ENCODE measurements at places on chromosomes 4 and X.

DNA sequence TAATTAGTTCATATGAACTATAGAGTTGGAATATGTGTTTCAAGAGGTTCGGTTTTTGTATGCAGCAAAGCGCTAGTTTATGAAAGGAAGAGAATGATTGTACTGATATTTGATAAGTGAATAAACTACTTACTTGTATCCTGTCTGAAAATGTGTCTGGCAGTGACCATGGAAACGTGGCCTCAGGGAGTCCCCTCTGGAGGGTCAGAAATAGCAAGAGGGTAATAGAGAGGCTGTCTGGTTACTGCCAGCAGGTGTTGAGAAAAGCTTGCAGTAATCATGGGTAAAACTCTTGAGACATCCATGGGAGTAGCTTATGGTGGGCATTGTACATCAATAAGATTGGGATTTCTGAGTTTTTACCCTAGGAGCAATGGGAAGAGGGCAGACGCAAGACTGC, 77.1 kb downstream of the DCLK2 start:
- DNase-seq: no peak

DNA sequence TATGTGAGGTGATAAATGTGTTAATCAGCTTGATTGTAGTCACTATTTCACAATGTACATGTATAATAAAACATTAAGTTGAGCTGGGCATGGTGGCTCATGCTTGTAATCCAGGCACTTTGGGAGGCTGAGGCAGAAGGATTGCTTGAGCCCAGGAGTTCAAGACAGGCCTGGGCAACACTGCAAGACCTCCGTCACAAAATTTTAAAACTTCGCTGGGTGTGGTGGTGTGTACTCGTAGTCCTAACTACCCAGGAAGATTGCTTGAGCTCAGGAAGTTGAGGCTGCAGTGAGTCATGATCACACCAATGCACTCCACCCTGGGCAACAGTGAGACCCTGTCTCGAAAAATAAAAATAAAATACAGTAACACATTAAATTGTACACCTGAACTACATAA, 20.1 kb downstream of the LYAR start:
- DNase-seq: no peak

- no peak for DNase-seq
Observed at GRCh38 chr4:67550857-67551256, 5.6 kb upstream of the CENPC start.

GRCh38 chrX:152601848-152602616, 35.7 kb upstream of the GABRQ start:
- no peak for DNase-seq

- DNase-seq: no peak
Observed at GRCh38 chrX:53294024-53294648, 12.8 kb upstream of the IQSEC2 start.

- DNase-seq: no peak
Observed at GRCh38 chr4:185318679-185319078, 77.0 kb downstream of the LRP2BP start.

DNA sequence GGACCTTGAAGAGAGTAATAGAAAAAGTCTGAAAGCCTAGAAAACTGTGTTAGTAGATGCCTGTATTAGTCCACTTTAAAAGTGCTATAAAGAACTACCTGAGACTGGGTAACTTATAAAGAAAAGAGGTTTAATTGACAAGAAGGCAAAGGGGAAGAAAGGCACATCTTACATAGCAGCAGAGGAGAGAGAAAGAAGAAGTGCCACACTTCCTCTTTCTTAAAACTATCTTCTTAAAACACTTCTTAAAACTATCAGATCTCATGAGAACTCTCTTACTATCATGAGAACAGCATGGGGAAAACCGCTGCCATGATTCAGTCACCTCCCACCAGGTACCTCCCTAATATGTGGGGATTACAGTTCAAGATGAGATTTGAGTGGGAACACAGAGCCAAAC, 18.8 kb upstream of the COL25A1 start:
- no peak for DNase-seq

DNA sequence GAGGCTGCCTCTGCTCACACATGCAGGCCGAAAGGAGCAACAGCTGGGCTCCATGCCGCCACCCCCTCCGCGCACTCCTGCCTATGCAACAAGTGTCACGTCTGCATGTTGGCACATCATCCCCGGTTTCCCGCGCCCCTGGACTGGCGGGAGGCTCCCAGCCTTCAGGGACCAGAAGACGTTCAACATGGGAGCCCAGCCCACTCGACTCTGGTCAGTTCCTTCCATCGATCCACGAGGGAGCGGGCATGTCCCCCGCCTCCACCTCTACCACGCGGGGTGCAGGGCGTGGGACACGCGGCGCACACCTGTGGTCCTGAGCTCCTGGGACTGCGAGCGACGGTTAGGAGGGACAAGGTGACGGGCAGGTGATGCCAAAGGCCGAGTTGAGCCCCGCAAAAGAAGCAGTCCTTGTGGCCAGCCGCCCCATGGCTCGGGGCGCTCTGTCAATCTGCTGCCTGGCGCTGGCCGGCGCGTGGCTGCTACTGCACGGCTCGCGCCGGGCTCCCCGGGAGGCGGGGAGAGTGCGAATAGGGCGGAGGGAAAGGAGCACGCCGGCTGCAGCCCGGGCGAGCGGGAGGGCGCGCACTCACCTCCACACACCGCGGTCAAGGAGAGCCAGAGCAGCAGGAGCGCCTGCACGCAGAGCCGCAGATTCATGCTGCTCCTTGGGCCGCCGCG, 645 bp downstream of the APLN start:
- peak; percentile 33 for DNase-seq

GRCh38 chr4:147236806-147237205, 244.1 kb upstream of the EDNRA start:
- DNase-seq: no peak

GRCh38 chrX:68570598-68570997, 71.7 kb downstream of the YIPF6 start:
- no peak for DNase-seq

DNA sequence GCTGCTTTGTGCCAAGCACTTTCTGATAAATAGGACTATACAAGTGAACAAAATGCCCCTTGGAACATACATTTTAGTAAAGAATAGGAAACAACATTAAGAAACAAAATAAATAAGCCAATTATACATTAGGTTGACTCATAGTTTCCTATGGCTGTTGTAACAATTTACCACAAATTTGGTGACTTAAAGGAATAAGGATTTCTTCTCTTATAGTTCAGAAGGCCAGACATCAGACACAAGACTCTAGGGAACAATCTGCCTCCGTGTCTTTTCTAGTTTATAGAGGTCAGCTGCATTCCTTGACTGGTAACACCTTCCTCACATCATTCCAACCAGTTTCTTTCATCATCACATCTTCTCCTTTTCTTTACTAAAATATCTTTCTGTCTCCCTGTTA, 235.9 kb upstream of the PCDH18 start:
- no peak for DNase-seq

- DNase-seq: no peak
Observed at GRCh38 chr4:57020467-57021101, 41.9 kb downstream of the POLR2B start.

GRCh38 chrX:108033890-108034289, 11.0 kb upstream of the VSIG1 start:
- no peak for DNase-seq

GRCh38 chrX:23790155-23790497, 7.2 kb downstream of the SAT1 start:
- no peak for DNase-seq

DNA sequence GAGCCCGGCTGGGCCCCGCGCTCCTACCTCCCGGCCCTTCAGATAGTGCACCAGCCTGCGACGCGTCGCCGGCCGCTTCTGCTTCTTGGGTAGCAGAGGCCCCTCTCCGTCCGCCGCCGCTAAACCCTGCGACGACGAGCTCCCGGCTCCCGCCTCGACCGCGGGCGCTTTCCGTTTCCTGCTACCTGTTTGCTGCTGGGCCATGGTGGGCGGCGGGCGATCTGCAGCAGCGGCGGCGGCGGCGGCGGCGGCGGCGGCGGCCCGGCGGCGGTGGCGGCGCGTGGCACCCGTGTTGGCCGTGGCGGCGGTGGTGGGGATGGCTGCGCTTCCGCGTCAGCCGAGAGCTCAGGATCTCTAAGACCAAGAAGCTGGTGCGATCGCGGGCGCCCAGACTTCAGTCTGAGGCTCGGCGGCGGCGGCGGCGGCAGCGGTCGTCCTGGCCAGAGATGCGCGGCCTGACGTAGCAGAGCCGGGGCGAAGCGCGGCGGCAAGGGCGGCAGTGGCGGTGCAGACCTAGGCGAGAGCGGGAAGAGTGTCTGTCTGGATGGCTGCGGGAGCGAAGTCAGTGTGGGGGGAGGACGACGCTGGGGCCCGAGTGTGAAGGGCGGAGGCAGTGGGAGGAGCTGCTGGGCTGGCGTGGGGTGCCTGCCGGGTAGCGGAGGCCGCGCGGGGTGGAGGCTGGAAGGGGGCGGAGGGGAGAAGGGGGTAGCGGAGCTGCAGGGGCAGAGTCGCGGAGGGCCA, at the start of gene DCAF12L2:
Gene DCAF12L2, minus strand, starts transcription at position 569 of the 741 bp plus-strand sequence. Its CDS starts 365 bp downstream, at position 204.
- DNase-seq: peak; percentile 34

- DNase-seq: no peak
Observed at GRCh38 chr4:37157476-37158167, 86.9 kb upstream of the NWD2 start.

GRCh38 chr4:74524985-74525384, 80.0 kb downstream of the AREG start:
- no peak for DNase-seq

DNA sequence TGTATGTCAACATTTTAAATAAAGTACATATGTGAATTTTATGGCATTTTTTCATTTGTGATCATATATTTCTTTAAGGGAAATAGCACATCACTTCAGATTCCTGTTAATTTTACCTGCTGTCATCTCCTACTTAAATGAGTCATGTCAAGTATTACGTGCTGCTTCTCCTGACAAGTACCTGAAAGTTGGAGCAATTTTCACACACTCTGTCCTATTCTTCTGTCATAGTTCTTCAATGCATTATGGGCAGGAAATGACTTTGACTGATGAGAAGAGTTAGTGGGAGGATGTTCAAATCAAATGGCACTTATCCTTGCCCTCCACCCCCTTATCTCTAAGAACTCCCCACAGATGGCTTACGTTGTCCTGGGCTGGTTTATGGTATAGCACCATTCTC, 64.2 kb upstream of the SYTL5 start:
- no peak for DNase-seq

DNA sequence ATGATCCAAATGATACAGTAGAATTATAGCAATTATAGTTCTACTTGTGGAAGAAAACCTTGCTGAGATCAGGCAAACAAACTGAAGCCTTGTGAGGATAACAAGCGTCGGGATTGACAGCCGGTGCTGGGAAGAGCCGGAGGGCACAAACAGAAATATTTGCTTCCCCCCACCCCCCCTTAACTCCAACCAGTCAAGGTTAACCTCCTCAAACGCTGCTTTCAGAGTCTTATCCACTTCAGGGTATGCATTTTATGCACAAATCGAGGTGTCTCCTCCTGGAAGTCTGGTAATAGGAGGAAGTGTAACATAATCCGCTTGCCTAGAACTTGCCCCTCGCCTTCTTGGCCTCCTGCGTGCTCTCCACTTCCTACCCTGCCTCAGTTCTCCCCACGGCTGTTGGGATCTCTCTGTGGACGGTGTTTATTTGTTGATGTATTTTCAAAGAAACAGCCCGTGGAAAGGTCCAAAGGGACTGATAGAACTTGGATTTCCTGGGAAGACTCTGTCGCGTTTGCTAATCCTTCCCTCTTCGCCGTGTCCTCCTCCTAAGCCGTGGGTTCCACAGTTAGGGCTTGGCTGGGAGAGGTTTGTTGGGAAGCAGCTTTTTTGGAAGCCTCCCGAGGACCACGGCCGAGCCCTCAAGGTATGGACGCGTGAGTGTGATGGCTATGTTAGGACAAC, 4.1 kb upstream of the ARX start:
- DNase-seq: no peak

GRCh38 chr4:7487502-7487901, 52.8 kb upstream of the PSAPL1 start:
- no peak for DNase-seq

- peak; percentile 20 for DNase-seq
Observed at GRCh38 chrX:137428221-137428661, 137.7 kb upstream of the ZIC3 start.

GRCh38 chr4:86626066-86626465, 32.0 kb downstream of the PTPN13 start:
- DNase-seq: no peak

- DNase-seq: no peak
Observed at GRCh38 chrX:22220941-22221340, 51.8 kb upstream of the CBLL2 start.

DNA sequence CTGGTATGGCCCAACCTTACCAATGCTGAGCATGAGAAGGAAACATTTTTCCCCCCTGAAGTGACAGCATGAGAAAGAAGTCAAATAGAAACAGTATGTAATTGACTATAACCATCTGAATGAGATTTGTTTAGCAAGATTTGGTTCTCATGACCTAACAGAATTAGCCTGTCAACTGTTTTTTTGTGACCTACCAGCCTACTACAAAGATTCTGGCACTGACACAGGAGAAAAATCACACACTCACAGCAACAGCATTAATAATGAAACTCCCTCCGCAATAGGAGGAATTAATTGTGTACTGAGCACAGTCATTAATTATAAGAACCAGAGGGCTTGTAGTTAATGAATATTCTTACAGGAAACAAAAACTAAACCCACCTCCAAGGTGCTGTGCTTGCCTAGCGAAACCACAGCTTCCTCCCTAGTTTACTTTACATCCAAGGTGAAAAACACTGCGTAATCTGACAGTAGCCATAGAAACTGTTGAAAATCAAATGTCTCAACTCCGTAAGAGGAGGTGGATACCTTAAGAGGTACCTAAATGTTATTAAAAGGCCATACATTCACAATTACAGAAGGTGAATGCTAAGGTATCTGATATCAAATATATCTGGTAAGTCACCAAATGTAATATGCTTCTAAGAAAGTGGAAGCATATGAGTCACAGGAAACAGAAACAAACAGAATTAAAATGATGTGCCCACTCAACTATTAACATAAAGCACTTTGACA, 34.9 kb downstream of the MMRN1 start:
- no peak for DNase-seq

DNA sequence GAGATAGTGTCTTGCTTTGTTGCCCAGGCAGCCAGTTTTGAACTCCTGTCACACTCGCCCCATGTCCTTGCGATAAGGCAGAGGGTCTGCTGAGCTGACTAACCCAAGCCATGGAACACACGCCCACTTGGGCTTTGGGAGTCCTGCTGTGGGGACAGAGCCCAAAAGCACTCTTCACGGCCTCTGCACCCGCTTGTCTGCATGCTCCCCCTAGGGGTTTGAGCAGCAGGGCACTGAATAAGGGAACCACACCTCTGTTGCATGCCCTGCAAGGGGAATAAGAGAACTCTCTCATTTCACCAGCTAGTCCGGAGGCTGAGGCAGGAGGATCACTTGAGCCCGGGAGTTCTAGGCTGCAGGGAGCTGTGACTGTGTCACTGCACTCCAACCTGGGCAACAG, 166.0 kb downstream of the STAG2 start:
- no peak for DNase-seq

GRCh38 chr4:118557298-118557851, 127.8 kb upstream of the METTL14 start:
- DNase-seq: no peak

DNA sequence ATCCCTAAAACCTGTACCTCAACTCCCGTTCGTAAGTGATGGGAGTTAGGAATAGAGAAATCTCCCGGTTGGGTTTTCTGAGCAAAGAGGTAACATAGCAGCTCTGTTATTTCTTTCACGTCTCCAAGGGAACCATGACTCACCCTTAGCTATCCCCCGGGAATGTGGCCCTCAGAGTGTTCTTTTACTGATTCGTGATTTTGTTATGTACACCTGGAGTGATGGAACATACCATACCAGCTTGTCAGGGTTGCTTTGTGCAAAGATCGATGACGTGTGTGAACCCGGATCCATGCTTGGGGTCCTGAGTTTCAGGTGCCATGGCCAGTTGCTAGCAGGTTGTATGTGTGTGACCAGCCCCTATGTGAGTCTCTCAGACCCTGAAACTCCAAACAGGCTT, 52.6 kb downstream of the HPRT1 start:
- DNase-seq: no peak

GRCh38 chr4:150381609-150382008, 200.3 kb upstream of the MAB21L2 start:
- DNase-seq: no peak

All from right cardiac atrium (tissue), 5 donors.